ENCODE measurements at places on chromosomes 11 and 22.

DNA sequence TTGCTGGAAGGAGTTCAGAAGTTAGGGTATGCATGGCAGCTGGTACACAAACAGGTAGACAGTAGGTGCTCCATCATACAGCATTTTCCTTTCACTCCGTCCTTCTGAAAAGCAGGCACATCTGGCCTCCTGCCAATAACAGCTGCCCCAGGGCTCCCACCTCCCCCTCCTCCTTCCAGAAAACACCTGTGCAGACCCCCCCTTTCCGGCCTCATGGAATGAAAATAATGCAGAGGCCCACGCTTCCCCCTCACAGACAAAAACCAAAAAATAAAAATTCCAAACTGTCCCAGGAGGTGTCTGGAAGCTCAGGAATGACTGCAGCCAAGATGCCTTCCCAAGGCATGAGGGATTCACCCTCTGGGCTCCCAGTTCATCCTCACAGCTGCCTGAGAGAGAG, 185.5 kb downstream of the MN1 start:
- DNase-seq = no peak

GRCh38 chr11:108967571-108967970, 302.7 kb downstream of the DDX10 start:
- DNase-seq = no peak

- DNase-seq = peak; percentile 84
Measured at GRCh38 chr11:13955971-13956421, 6.5 kb upstream of the SPON1 start.

DNA sequence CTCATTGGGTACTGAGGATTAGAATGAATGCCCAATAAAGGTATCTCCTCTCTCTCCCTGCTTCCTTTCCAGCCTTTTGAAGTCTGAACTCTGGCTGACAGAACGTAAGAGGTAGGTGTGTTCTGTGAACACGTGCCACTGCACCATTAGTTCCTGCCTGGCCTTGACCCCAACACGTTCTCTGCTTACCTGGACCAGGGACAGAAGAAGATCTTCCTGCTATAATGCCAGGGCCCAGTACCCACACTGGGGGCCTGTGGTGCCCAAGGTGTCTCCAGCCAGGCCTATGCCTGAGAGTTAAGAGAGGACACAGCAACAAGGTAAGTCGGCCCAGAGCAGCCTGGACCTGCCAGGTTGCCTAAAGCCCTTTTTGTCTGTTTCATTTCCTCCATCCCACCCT, 147.7 kb upstream of the TIMP3 start:
- no peak for DNase-seq

DNA sequence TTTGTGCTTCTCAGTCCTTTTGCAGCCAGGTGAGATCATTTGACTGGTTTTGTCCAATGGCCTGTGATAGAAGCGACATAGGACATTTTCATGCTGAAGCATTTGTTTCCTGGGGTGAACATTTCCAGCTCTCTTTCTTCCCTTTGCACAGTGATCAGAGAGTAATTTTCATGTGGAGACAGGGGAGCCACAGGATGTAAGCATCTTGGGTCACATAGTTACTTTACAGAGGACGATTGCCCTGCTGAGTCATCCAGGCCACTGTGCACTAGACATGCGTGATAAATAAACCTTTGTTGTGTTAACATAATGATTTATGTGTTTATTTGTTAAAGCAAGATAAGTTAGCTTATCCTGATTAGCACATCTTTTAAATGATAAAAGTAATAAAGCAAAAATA, 263.5 kb upstream of the CCDC179 start:
- DNase-seq = peak; percentile 40

- DNase-seq = no peak
Measured at GRCh38 chr22:26986884-26987283, 329.5 kb downstream of the MIAT start.

- DNase-seq = peak; percentile 70
Measured at GRCh38 chr11:118607401-118608359, at the start of gene PHLDB1. Gene PHLDB1, plus strand, starts transcription at chr11:118607615. Its CDS starts 6,222 bp downstream, at chr11:118613837.

DNA sequence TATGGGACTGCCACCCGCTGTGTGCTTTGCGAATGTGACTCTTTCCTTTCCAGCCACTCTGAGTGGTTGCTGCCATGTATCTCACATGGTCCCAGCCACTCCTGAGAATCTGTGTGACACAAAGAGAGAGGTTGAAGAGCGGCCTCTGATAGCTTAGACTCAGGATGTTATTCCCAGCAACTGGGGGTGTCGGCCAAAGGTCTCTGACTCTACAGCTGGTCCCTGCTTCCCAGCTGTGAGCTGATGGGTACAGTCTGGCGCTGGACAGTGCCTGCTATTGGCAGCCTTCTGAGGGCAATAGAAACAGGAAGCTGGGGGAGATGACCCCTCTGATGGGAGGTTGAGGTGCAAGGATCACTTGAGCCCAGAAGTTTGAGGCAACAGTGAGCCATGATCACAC, 105.1 kb downstream of the RRAS2 start:
- DNase-seq = no peak

GRCh38 chr11:60528934-60529333, 13.7 kb downstream of the MS4A13 start:
- DNase-seq = no peak

DNA sequence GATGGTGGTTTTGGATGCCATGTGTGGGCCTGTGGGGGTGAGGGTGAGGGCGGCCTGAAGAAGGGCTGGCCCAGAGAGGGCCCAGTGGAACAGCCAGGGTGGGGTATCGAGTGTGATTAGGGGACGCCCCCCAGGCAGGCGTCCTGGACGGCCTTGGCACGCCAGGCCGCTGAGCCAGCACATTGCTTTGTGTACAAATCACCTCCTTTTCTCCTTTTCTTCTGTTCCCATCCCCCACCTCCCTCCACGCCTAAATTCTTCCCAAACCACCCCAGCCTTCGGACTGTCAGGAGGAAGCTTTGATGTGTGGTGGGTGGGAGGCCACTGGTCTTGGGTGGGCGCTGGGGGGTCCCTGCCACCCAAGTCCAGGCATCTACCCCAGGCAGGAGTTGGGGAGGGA, 7.8 kb upstream of the CD248 start:
- peak; percentile 51 for DNase-seq

DNA sequence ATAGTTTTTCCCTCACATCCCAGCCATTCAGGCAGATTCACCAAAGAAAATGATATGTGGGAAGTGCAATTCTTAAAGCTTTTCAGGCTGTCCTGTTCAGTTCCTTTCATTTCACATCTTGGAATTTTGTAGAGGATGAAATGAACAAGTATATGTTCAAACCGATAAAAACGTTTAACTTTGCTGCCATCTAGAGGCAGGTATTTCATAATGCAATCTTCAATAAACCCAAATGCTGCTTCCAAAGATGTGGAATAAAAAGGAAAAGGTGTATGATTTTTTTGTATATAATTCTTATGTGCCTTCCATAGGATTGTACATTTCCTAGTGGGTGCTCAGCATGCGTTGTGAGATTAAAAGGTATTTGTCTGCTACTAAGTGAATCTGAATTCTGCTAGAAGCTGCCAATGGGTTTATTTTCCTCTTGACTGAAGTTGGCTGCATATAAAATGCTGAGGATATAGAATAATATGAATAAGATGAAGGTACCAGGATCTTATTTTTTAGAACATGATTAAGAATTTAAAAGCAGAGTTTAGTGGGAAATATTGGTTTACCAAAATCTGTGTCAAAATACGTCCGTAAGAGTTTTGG, 199.3 kb downstream of the PGR start:
- DNase-seq = peak; percentile 88

GRCh38 chr11:85316967-85317366, 310.2 kb downstream of the DLG2 start:
- DNase-seq = no peak

GRCh38 chr22:36853407-36854099, 7.3 kb upstream of the NCF4 start:
- peak; percentile 83 for DNase-seq

Measured in choroid plexus epithelial cell (primary cell).